T1000 (cell line): ENCODE measurements at places on chromosomes 7 and 10.

DNA sequence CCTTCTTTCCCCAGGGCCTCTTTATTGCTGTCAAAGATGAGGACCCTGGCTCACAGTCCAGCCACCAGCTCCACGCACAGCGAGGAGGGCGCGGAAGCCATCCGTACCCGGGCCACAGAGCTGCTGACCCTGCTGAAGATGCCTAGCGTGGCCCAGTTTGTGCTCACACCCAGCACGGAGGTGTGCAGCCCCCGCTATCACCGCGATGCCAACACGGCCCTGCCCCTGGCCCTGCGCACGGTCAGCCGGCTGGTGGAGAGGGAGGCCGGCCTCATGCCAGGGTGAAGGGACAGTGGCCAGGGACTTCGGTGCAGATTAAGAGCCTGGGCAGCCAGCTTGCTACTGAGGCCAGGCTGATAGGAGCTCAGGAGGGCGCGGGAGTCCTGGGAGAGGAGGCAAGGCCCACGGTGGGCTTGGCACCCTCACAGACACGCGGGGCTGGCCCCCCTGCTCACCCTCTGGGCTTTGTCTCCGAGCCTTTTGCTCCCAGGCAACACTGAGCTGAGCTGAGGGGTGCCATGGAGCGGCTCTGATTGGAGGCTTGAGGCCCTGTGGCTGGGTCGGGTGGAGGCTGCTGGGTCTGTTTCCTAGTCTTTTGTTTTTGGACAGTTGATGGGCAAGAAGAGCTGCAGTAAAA, 15.8 kb downstream of the AP5Z1 start:
- DNase-seq, result no peak

DNA sequence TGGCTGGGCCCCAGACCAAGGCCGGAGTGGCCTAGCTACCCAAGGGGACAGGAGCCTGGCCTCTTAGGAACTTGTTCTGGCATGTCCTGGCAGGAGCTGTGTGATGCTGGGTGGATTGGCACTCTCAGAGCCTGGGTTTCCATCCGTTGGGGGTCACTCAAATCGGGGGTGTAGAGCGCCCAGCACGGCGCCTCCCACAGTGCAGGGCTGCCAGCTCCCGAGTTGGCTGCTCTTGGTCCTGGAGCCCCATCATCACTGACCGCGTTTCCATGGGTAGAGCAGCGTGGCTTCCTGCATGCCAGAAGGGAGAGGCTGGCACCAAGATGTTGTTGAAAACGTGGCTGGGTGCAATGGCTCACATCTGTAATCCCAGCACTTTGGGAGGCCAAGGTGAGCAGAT, 70.3 kb downstream of the UNCX start:
- no peak for DNase-seq

DNA sequence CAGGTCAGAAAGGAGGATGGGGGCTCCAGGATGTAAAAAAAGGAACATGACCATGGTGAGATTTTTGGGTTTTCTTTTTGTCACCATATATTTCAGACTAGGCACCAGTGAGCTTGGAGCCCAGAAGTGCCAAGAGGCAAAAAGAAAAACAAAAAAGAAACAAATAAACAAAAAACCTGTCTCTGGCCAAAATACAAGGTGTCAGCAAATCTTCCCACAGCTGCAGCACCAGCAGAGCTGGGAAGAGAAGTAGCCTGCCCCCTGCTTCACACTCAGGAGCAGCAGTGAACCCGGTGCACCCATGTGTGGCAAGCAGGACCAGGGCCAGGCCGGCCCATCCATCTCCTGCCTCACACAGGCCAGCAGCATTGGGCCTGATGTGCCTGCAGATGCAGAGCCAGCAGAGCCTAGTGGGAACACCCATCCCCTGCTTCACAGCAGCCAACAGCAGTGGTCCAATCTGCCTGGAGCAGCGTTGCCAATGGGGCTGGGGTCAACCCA, 34.7 kb upstream of the C10orf71 start:
- no peak for DNase-seq

DNA sequence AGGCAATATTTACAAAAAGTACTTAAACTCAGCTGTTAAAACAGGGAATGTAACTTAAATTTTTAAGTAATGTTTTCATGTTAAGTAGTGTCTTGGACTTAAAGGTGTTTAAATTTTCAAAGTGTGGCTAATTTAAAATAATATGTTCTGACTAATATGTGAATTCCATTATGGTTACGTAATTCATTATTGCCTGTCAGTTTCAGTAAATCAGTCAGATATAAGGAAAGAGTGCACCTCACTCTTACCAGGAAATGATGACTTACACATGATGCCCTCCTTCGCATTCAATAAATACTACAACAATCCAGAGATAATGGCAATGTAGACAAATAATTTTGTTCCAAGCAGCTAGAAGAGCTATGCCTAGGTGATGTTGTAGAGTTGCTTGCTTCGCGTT, 69.0 kb upstream of the WNT16 start:
- no peak for DNase-seq

DNA sequence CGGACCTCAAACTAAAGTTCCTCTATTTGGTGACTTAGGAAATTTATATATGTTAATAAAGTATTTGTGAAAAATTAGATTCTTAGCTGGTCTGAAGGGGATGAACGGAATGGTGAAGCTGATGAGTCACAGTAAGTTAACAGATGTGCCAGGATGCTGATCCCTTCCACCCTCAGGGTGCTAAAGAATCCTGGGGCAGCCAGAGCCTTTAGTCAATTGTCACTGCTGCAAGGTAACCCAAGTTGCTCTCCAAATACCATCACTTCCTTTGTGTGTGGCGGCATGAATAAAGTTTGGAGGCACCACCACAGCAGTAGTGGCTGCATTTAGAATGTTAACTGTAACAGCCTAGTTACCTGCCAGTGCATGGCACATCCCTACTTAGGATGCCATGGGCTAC, 222.6 kb upstream of the PPP1R3A start:
- no peak for DNase-seq

DNA sequence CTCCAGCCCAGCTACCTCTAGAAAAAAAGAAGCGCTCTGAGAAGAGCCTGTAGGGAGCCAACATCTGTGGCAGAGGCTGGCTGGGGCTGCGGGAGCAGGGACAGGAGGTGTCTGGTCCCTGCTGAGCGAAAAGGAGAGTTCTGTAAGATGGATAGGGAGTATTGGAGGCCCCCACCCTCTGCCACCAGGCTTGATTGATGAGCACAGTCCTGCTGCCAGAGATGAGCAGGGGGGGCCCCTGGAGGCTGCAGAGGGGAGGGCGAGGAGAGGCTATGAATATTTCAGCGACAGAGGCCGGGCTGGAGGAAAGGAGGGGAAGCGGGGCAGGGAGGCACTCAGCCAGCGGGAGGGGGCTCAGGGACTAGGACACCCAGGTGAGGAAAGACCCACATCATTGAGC, 44.5 kb upstream of the HSPB1 start:
- DNase-seq, result no peak

- peak; percentile 45 for DNase-seq
Observed at GRCh38 chr7:106216517-106216922, 68.3 kb downstream of the NAMPT start.

GRCh38 chr10:63137306-63137705, 4.2 kb downstream of the NRBF2 start:
- DNase-seq, result no peak

DNA sequence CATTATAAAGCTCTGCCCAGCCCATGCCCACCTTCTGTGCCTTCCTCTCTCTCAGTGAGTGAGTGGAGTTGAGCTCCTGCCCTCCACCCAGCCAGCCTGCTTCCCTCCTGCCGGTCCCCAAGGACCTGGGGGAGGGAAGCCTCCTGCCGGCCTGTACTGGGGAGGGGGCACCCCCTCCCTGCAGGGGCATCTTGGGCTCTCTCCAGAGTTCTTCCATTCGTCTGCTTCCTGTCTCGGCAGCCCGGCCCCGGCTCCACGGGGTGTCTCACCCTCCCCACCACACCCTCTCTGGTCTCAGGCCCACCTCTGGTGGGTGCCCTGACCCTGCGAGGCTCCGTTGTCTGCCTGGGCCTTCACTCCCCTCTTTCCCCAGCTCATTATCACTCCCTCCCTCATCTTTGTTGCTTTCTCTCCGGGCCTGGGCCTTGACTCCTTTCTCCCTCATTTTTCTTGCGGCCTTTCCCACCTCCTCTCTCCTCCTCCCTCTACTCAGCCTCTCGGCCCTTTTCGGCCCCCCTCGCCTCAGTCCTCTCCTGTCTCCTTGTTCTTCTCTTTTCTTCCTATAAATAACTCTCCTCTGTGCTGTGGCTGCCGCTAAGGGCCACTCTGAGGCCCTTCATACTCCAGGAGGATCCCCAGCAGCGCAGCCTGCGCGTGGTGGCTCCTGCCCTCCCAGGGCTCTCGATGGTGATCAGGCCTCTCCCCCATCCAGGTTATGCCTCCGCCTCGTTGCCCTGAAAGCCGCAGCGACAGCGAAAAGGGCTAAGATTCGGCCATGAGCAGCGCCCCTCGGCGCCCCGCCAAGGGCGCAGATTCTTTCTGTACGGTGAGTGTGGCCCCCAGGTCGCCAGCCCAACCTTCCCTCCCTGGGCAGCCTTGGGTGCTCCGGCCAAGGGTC, 2.1 kb downstream of the SLC4A2 start:
- DNase-seq, result no peak

- DNase-seq, result no peak
Observed at GRCh38 chr7:43618073-43618472, 35.2 kb downstream of the STK17A start.

GRCh38 chr7:95550546-95550945, 45.8 kb downstream of the PDK4 start:
- DNase-seq, result no peak
